Keratinocyte (primary cell): ENCODE measurements at places on chromosomes 7 and 10.

GRCh38 chr7:30269490-30269889, 14.9 kb upstream of the ZNRF2 start:
- no peak for DNase-seq

DNA sequence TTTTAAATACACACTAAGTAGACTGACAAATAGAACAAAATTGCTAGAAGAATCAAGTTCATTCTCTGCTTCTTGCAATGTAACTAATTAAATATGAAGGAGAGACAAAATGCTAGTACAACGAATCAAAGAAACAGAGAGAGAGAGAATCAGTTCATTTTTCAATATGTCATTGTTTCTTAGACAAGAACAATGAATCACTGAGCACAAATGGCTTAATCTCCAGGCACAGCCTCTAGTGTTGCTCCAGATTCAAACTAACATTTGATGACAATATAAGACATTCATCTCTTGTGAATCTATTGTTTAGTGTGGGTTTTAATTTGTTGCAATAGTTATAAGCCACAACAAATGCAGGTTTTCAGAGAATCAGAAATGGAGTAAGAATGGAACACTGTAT, 357.4 kb upstream of the TMEM229A start:
- DNase-seq, result no peak

DNA sequence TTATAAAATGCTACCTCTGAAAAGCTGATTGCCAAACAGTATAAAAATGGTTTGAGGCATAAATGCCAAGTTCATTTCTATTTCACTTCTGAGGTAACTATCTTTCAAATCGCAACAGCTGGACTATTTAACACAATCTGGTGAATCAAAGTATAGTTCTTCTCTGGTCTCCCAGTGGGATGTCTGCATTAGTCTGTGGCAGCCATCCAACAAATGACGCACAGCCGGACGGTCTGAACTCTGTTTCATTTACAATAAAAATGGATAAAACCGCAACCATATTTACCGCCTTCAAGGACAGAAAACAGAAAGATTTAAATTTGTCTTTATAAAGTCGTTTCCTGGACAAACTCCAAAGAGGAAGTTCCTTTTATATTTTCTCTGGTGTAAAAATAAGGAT, 41.9 kb downstream of the ENO4 start:
- no peak for DNase-seq

DNA sequence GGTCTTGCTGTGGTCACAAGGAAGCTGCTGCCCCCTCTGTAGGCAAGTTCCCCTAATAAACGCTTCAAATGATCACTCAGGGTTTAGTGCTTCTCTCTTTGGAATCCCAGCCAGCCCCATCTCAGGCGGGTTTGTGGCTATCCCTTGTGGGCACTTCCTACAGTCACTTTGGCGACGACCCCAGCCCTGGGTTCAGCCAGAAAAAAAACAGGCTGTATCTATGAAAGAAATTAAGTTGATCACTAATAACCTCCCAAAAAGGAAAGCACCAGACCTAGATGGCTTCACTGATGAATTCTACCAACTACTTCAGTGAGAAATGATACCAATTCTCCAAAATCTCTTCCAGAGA, 208.2 kb downstream of the MAD1L1 start:
- DNase-seq, result no peak

DNA sequence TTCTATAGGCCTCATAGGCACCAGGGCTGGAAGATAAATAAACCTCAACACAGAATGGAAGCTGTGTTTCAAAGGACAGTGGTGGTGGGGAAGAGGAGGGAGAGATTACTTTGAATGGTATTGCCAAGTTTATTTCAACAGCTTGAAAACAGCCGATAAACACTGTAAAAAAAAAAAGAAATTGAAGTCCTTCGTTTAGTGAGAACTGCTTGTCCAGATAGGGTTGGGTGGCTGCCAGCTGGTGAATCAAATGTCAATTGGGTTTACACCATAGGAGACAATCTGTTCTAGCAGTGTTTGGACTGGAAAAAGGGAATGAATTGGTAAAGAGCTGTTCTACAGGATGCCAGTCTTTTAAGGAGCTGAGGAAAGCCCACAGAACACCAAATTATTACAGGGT, 254.8 kb downstream of the PHF14 start:
- no peak for DNase-seq

GRCh38 chr7:76318488-76319353, 16.2 kb downstream of the HSPB1 start:
- DNase-seq, result no peak

DNA sequence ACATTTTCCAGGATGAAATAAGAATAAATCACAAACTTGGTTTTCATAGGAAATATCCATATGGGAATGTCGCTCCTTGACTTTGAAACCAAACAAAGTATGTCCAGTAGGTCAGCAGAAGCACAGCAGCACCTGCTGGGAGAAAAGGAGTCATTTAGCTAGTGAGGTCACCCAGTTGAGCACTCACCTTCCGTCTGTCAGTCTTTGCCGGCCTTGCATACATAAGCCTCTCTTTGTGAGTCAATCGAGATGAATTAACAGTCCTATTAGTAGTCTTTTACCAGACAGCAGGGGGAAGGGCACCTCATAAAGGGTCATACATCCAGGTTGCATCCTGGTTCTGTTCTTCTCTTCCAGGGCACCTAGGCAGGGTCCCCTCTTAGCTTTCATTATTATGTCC, 232.5 kb upstream of the FZD1 start:
- no peak for DNase-seq

DNA sequence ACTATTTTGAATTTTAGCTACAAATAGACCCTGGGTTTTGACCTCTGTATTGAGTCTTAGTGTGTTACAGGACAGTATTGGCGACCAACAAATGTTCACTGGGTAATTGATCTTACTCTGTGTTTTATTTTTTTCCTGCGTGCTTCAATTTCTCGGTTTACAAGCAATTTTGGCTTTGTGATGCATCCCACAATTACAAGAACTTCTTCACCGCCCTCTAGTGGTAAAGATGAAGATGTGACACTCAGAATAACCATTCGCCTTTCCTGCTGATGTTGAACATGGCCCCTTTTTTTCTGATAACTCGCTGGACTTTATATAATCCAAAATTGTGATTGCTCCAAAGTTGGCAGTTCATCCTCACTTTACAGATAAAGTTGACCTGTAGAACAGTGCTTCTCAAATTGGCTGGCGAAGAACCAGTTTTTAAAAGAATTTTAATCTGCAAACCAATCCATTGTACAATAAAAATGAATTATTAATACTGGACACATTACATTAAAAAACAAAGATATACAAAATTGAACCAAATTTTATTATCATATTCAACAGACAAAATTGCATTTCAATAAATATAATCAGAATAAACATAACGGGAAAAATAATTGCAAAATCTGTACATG, 20.2 kb upstream of the SMC3 start:
- DNase-seq, result no peak

DNA sequence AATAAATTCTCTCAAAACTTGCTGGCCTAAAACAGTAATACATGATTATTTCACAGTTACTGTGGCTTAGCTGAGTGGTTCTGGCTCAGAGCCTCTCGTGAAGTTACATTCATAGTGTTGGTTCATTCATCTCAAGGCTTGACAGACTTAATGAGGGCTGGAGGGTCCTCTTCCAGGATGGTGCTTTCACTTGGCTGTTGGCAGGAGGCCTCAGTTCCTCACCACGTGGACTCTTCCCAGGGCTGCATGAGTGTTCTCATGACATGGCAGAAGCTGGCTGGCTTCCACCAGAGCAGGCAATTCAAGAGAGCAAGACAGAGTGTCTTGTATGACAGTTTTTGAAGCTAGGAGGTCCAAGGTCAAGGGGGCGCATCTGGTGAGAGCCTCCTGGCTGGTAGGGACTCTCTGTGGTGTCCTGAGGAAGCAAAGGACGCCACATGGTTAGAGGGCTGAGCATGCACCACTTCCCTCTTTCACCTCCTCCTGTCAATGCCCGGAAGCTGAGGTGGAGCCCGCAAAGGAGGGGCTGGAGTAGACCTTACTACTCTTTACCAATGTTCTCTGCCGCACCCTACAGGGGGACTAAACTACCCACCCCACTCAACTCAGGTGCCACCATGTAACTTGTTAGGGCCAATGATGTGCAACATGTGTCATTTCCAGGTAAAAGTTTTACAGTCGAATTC, 58.2 kb upstream of the YAE1 start:
- DNase-seq, result no peak

DNA sequence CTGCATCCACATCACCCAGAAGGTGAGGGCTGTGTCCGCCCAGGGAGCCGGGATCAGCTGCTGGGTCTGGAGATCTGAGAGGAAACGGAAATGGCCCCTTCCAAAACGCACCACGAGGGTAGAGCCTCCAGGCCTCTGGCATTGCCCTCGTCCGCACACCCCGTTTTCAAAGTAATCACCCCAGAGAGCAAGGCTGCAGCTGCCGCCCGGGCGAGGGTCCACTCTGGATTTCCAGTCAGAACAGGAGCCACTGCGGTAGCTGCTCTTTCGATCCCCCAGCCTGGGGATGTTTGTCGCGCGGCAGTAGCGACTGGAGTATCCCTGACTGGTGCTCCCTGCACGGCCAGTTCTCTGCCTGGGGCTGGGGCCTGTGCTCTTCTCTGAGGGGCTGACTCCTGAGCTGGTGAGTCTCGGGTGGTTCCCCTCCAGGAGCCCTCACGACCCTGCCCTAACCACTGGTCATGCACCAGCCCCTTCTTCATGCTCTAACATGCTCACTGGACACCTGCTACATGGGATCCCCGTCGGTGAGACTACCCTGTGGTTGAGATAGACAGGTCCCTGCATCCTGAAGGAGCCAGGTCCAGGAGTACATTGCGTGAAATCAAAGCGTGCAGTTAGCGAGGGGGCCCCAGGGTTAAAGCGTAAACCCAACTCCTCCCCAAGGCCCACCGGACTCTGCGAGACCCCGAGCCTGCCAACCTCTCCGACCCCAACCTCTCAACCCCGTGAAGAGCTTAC, 99.2 kb downstream of the FOXL3 start:
- DNase-seq, result no peak

GRCh38 chr10:688312-689120, 952 bp downstream of the DIP2C start:
- no peak for DNase-seq
